ENCODE measurements at places on chromosomes 2 and 18.

DNA sequence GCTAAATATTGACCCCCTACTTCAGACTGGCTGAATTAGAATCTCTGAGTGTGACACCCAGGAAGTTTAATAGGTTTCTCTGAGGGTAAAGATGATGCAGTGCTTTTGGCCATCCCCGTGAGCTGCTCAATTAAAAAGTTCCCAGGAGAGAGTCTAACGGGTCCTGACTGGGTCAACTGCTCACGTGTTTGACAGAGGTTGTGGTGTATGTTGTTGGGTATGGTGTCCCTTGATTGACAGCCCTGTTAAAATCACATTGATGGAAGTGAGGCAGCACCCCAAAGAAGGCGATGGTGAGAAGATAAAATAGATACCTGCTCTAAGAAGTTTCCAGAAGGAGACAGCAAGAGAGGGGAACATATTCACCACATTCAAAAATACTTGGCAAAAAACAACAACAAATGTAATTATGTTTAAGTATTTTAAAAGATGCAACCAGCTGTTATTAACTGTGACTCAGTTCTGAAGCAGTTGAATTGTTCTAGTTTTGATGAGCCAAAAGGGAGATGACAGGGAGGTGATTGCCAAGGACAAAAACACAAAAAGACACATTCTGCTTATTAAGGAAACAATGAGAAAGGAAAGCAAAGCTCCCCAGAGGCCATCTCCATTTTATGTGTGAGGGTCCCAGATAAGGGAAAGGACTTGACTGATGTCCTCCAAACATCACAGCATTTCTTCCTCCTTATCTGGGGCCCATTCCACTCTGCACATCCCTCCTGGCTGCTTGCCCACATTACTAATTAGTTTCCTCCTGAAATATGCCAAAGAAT, 11.5 kb upstream of the GMCL1 start:
- DNase-seq = no peak

GRCh38 chr18:21960189-21960588, 209.2 kb upstream of the GATA6 start:
- DNase-seq = no peak

- no peak for DNase-seq
Measured at GRCh38 chr2:4354678-4355077, 651.3 kb downstream of the DCDC2C start.

DNA sequence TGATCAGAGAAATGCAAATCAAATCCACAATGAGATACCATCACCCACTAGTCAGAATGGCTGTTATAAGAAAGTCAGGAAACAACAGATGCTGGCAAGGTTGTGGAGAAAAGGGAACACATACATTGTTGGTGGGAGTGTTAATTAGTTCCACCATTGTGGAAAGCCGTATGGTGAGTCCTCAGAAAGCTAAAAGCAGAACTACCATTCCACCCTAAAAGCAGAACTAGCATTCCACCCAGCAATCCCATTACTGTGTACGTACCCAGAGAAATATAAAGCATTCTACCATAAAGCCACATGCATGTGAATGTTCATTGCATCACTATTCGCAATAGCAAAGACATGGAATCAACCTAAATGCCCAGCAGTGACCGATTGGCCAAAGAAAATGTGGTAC, 60.7 kb downstream of the ANKRD62 start:
- no peak for DNase-seq

DNA sequence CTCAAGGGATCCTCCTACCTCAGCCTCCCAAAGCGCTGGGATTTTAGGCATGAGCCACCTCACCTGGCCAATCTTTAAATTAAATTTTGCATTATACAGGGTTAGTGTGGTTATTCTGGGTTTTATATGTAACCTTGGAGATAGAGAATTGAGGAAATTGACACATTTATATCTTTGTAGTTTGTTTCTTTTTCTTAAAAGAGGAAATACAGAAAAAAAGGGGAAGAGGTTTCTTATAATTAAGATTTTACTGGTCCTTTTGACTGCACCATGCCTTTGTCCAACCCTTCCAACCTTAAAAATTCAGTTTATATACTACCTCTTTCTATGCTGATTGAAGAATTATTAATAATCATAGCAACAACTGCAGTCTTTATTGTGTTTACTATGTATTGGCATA, 210.1 kb upstream of the STON1 start:
- DNase-seq = no peak

- DNase-seq = no peak
Measured at GRCh38 chr2:30511122-30512083, 64.4 kb downstream of the LCLAT1 start.

GRCh38 chr2:173631127-173631460, 276.4 kb downstream of the CDCA7 start:
- no peak for DNase-seq

DNA sequence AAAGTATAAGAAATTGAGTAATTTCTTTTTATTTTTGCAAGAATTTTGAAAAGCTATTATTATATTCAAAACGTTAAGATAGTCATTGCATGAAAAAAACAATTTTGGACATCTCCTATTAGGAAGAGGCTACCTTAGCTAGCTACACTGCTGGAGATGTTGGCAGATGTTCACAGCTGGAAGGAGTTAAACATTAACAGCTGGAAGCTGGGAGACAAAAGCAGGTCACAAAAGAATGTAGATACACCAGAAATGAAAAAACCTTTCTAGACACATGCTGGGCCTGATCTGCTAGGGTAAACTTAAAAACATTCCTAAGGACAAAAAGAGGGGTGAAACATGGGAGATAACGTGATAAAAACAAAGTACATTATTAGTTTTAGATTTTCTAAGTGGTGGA, 84.4 kb downstream of the SESTD1 start:
- no peak for DNase-seq

DNA sequence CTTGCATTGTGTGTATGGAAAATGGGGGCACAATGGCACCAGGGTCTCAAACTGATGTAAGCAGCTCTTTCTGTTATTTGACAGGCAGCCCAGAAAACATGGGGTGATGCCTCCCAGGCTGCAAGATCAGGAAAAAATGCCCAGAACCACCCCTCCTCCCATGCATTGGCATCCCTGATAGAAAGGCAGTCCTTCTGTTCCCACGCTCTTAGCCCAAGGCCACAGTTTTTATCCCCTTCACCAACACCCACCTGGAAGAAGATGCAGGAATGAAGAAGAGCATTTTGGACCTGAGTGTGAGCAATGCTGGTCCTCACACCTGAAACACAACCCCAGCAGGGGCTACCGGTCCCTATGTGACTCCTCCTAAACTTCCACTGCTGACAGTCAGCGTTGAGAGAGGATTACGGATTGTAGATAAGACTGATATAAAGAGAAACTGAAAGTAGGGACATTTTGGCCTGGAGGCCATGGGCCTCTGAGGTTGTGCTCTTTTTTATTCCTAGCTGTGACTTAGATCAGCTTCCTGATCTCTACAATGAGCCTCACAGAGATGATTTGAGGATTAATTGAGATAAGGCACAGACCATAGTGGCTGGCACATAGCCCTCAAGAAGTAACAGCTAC, 386.0 kb upstream of the ATP5MC3 start:
- DNase-seq = no peak

DNA sequence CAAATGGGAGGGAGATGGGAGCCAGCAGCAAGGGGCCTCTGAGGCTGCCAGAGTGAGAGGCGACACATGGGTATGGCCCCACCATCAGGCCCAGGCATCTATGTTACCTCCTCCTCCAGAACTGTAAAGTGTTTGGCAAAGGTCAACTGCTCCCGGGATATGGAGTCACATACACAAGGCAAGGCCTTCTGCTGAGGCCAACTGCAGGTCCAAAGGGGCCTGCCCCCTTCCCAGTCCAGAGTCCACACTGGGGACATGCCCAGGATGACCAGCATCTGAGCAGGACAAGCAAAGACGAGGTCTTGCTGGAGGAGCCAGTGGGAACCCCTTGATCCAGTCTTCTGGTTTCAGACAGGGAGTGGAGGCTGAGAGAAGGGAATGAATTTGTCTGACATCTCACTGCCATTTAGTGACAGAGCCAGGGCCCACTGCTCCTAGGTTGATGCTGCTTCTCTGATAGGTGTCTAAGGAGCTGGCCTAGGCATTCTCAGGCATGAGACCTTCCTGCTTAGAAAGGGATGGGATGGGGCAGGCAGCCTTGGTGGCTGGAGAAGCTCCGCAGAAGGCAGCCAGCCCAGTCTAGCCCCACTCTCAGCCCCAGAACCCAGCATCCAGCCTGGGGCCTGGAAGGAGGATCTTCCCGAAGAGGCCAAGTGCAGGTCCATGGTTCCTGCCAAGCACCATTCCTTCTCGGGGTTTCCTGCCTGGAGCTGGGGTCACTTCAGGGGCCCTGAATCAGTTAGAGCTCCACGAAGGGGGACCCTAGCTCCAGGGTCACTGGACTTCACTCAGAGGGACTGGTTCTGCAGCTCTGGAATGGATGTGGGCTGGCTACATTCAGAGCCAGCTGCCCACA, 26.4 kb downstream of the EMX1 start:
- no peak for DNase-seq

DNA sequence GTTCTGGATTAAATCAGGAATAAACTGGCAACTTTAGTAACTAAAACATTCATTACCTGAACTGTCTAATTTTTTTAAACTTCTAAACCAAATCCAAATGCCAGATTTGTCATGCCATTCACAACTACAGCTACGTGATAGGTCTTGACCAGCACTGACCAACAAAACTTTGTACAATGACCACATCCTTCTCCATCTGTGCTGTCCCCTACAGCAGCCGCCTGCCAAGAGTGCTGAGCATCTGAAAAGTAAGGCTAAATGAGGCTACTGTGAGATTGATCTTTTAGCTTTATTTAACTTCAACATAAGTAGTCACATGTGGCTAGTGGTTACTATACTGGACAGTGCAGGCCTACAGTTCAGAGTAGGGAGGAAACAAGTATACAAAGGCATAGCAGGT, 7.6 kb downstream of the FAM168B start:
- DNase-seq = no peak

- DNase-seq = no peak
Measured at GRCh38 chr2:232577841-232578240, 27.4 kb downstream of the EIF4E2 start.

DNA sequence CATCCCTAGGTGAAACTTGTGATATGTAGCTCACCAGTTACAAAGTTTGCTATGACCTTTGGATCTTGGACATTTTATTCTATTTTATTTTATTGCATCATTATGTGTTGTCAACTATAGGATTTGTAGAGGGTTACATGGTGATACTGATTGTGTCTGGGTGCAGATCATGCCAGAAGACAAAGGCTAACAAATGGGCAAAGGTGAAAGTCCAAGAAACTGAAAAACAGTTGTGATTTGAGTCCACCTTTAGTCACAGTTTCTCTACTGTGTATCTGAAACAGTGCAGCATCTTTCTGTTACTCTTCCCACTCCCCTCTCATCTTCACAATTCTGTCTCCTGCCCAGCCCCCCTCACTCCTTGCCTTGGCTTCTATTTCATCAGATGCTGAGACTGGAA, 111.9 kb upstream of the LYPD6 start:
- no peak for DNase-seq

- no peak for DNase-seq
Measured at GRCh38 chr18:53639687-53640086, 584.8 kb downstream of the MBD2 start.

DNA sequence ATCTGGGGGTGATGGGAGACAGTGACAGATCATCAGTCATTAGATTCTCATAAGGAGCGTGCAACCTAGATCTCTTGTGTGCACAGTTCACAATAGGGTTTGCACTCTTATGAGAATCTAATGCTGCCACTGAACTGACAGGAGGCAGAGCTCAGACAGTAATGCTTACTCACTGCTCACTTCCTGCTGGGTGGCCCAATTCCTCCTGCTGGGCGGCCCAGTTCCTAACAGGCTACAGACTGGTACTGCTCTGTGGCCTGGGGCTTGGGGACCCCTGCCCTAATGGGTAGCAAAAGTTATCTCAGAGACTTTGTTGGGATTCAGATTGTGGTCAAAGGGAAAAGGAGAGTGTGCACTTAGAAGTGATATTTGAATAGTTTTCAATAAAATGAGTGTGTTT, 840.1 kb upstream of the ID2 start:
- DNase-seq = no peak

DNA sequence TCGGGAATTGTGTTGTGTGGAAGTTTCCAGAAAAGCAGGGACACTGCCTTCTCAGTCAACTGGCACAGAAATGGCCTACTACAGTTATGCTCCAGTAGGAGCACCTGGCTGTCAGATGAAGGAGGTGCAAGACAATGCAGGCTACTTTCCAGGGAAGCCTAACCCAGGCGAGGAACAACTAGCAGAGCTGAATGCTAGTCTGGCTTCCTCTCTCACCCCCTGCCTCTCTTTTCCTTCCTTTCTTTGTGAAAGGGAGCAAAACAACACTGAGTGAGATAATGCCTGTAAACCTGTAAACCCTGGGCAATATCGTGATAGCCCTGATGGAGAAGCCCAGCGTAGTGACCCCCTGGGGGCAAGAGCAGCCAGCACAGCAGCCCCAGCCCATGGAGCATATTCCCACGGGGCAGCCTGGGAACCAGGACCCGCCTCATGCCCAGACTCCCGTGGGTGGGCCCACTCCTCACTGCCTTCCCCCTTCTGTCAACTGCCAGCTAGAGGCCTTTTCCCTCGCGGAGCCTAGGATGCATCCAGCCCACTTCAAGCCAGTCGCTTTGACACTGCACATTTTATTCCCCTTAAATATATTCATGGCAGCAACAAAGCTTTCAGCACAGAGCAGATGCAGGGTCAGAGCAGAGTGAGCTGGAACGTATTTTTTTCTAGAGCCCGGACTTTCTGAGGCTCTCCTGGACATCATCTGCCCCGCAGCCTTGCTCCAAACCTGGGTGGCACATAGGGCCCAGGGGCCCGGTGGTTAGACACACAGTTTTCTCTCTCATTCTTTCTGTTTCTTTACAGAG, 77.0 kb downstream of the PDCL3 start:
- no peak for DNase-seq

- DNase-seq = no peak
Measured at GRCh38 chr2:75021672-75022071, 63.2 kb downstream of the POLE4 start.

DNA sequence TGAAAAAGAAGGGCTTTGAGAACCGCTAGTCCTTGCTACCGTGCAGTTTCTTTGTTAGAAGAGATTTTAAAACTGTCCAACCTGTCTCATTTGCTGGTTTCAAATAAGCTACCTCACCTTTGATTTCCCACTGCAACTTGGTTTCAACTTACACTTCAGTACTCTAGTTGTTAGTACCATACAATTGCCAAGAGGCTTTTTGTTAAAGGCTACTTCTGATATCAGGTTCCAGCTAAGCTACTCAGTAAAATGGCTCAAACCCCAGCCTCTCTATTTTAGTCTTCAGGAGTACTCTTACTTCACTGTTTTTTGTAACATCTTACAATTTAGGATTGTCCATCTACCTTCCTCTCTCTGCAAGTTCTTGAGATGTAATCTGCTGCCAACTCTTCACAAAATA, 91.6 kb downstream of the INO80D start:
- no peak for DNase-seq
